Left kidney (tissue), 8 donors: ENCODE measurements at places on chromosomes 3 and 15. TPM values are rescaled to one million over a fixed set of nuclear protein-coding genes. Genes with fewer than 3 reads are reported as not detected.

Gene RHCG
- 1.9 TPM for polyA plus RNA-seq

Gene C3orf85
- 17.9 TPM for polyA plus RNA-seq

DNA sequence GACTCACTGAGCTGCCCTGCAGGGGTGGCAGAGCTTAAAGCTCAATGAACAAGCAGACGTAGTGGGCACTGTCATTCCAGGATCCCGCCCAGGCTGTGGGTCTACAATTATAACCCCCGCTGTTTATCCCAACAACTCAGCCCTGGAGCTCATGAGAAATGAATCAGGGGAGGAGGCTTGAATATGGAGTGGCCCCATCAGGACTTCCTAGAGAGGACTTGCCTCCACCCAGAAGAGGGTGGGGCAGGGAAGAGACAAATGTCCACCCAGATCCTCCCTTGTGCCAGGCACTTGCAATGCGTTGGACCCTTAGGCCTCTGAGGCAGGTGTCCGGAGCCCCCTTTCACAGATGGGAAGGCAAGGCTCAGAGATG lies 33.0 kb downstream of the SLC6A20 start:
- DNase-seq, result no peak

- no peak for DNase-seq
These were observed 264.3 kb upstream of the LRTM1 start for GRCh38 chr3:55191911-55192775.

GRCh38 chr15:51255533-51255932 lies 82.9 kb downstream of the CYP19A1 start:
- no peak for DNase-seq

DNA sequence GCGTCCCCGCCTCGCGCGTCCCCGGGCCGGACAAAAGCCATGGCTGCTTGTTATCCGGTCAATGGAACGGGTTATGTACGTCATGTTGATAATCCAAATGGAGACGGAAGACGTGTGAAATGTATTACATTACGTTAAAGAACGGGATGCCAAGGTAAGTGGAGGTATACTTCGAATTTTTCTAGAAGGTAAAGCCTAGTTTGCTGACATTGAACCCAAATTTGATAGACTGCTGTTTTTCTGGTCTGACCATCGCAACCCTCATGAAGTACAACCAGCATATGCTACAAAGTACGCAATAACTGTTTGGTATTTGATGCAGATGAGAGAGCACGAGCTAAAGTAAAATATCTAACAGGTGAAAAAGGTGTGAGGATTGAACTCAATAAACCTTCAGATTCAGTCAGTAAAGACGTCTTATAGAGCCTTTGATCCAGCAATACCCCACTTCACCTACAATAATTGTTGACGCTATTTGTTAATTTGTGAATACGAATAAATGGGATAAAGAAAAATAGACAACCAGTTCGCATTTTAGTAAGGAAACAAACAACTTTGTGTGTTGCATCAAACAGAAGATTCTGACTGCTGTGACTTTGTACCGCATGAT lies 19.8 kb downstream of the WDR73 start:
- DNase-seq, result no peak

- DNase-seq, result no peak
These were observed 227.7 kb downstream of the ROBO2 start for GRCh38 chr3:77267589-77267988.

DNA sequence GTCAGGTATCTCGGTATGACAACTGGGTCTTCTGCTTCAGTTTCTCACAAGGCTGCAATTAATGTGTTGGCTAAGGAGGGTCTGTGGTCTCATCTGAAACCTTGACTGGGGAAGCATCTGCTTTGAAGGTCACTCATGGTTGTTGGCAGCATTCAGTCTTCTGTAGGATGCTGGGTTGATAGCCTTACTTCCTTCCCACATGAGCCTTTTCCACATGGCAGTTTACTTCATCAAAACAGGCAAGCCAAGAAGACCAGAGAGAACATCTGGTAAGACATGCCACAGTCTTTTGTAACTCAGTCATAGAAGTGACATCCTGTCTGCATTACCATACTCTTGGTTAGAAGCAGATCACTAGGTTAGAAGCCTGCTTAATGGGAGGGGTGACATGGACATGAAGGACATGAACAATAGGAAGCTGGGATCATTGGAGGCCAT lies 49.5 kb downstream of the CMC1 start:
- no peak for DNase-seq
